Stimulated activated CD4-positive, alpha-beta T cell treated with anti-CD3 and anti-CD28 coated beads, Interleukin-4, amount 100 ng/mL, for 4 hours (primary cell): ENCODE measurements at places on chromosomes 12 and 14.

GRCh38 chr12:64625243-64626077, 15.2 kb downstream of the RASSF3 start:
- no peak for DNase-seq

DNA sequence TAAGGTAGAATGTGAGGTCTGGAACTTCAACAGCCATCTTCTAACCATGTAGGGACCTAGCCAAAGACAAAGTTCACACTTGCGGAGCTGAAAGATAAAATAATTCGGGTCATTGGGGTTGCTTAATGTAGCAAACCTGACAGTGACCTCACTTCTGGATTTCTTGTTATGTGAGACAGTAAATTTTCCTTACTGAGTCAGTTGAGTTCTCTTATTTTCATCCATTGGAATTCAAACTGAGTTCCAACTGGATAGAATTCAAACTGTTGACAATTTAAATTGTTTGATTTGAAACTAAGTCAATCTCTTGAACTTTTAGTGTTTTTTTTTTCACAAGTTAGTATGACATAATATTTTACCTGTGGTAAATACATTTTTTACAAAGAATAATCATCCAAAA, 406.5 kb downstream of the ADAMTS20 start:
- DNase-seq, result no peak

GRCh38 chr12:5085896-5086295, 42.2 kb downstream of the KCNA5 start:
- DNase-seq, result no peak

DNA sequence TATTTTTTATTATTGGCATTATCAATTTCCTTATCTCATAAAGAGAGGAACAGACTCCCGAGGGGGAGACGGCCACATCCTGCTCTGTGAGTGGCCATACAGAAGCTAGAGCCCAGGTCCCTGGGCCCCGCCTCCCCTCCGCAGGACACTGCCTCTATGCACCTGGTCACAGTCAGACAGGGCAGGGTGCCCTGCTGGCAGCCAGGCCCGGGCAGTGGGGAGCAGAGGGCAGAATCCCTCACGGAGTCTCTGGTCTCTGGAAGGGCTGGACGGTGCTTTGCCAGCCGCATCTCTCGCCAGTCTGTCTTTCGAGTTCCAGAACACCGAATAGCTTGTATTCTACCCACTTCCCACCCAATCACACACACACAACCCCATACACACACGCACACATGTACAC, 16.4 kb upstream of the CACNA2D4 start:
- no peak for DNase-seq

GRCh38 chr12:99959549-99960170, 25.1 kb downstream of the ANKS1B start:
- no peak for DNase-seq

GRCh38 chr12:94149781-94150239, 1.4 kb downstream of the PLXNC1 start:
- no peak for DNase-seq

- DNase-seq, result no peak
Measured at GRCh38 chr12:128266541-128267130, 334 bp upstream of the TMEM132C start.

DNA sequence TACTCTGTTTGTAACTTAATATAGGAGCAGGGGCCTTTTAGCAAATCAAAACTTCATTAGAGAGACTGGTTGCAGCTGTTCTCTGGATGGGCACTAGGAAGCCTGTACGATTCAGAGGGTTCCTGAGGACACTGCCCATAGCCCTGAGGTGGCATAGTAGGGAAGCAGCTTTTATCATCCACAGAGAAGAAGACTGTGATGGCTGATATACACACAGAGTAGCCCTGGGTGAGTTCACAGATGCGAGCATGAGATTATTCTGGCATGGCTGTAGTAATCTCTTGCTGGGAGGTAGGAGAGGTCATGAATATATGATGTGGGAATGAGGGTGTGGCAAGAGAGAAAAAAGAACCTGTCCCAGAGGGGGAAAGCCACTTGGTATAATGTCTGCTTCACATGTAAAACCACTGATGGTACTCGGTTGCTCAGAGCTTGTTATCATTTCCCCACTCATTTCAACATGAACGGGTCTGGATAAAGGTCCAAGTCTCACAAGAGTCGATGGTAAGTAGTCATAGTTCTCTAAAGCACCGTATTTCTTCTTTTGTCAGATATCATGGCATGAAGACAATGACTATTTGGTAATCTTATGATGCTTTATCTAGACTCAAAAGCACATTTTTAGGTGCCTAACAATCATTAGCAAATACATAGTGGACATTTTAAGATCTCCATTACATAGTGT, 52.0 kb downstream of the PEBP1 start:
- no peak for DNase-seq

GRCh38 chr12:39443081-39443928, at the start of gene KIF21A:
Gene KIF21A, minus strand, starts transcription at chr12:39443120. Its CDS starts 150 bp downstream, at chr12:39442970.
- peak; percentile 85 for DNase-seq

DNA sequence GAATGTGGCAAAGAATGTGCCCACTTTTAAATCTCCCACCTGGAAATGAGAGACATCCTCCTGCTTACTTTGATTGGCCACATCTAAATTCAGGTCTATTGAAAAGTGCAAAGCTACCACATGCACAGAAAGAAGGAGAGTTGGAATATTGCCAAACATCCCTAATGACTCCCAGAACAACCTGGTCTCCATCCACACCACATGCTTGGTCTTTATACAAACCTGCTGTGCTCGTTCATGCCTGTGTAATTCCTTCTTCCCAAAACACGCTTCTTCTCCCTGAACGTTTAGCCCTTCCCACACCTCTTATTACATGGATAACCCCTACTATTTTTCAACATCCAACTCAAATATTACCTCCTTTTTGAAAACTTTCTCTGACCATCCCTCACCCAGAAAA, 66.2 kb upstream of the BCL2L14 start:
- DNase-seq, result no peak

GRCh38 chr14:37027188-37027824, 145.1 kb downstream of the SLC25A21 start:
- no peak for DNase-seq

- no peak for DNase-seq
Measured at GRCh38 chr14:102234331-102235264, 70.4 kb downstream of the MOK start.

GRCh38 chr12:14589169-14590004, 21.7 kb upstream of the PLBD1 start:
- DNase-seq, result no peak

GRCh38 chr12:113853491-113853890, 112.6 kb downstream of the RBM19 start:
- no peak for DNase-seq

GRCh38 chr14:23601845-23602180, 23.2 kb upstream of the JPH4 start:
- DNase-seq, result no peak

GRCh38 chr14:58740379-58740935, 102.7 kb downstream of the DACT1 start:
- DNase-seq, result no peak

- no peak for DNase-seq
Measured at GRCh38 chr12:82832981-82833380, 146.3 kb downstream of the TMTC2 start.
